ENCODE measurements at places on chromosomes 11 and 22.

- DNase-seq, result no peak
Measured at GRCh38 chr22:49269371-49269770, 558.3 kb downstream of the BRD1 start.

- no peak for DNase-seq
Measured at GRCh38 chr22:50564289-50564688, 1.6 kb upstream of the SYCE3 start.

GRCh38 chr11:72762641-72763304, 10.6 kb upstream of the ARAP1 start:
- DNase-seq, result no peak

DNA sequence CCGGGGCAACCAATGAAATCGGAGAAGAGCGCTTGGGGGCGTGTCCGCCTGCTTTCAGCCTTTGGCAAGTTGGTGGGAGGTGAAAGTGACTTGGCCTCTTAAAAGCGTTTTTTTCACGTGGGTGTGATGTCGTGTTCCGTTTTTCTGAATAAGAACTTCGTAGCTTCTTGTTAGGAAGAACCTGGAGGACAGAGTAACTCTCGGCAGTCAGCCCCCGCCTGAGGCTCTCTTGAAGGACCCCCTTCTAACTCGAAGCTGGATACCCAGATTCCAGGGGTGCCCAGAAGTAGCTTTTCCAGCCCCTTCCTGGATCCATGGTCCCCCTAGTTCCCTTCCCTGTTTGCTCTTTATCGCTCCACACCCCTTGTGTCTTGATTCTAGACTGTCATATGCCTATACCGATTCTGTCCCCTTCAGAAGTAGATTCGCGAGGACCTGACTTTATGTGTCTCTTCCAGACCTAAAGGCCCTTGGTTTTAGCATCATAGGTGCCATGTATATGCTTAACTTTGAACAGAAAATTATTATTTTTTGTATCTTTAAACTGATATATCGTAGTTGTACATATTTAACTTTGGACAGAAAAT, 915 bp upstream of the OSBP start:
- DNase-seq, result no peak

GRCh38 chr22:29126670-29127395, 54.0 kb downstream of the KREMEN1 start:
- DNase-seq, result no peak

- DNase-seq, result no peak
Measured at GRCh38 chr11:126945319-126945718, 55.3 kb downstream of the KIRREL3 start.

- DNase-seq, result no peak
Measured at GRCh38 chr11:119361056-119361787, 14.7 kb upstream of the MFRP start.

DNA sequence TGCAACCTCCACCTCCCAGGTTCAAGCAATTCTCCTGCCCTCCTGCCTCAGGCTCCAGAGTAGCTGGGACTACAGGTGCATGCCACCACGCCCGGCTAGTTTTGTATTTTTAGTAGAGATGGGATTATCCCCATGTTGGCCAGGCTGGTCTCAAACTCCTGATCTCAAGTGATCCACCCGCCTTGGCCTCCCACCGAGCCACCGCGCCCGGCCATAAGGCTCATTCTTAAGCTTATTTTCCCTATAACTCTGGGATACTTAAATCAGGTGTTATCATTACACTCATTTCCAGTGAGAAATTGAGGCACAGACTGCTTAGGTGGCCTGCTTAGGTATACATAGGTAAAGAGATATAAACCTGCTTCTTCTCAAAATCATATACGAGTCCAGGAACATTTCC, 188.3 kb upstream of the MTNR1B start:
- DNase-seq, result no peak

DNA sequence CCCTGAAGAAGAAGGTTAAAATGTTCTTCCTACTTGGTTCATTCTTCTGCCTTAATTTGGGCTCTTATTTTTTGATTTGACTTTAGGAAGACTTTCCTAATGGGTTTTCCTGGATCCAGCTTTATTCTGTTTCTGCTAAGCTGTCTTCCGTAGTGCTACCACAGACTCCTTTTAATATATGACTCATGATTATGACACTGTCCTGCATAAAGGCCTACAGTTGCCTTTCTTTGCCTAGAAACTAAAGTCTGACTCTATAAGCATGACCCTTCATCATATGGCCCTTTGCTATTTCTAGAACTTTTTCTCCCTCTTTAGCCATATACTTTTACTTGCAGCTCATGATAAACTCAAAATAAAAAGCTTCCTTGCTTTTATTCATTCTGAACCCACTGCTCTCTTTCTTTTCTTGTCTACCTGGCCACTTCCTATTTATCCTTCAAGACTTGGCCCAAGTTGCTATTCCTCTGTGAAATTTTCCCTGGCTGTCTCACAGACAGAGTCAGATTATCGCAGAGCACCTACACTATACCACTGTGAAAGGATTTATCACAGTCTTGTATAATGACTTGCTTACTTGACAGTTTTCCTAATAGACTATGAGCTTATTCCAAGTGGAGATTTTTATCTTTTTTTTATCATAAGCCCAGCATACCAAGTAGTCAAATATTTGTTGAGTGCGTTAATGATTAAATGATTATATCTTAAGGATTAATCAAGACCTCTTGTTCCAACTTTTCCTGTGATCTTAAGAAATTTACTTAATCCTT, 24.7 kb downstream of the TBCEL start:
- DNase-seq, result no peak

- no peak for DNase-seq
Measured at GRCh38 chr11:15699978-15700377, 585.3 kb downstream of the INSC start.

All from lower leg skin (tissue), 4 donors.